ENCODE measurements at places on chromosomes 2 and 18. TPM values are rescaled to one million over a fixed set of nuclear protein-coding genes. Genes with fewer than 3 reads are reported as not detected.

The ONECUT2 gene
- total RNA-seq, result not detected

The RALBP1 gene
- total RNA-seq, result 105 TPM

The TLX2 gene
- total RNA-seq, result not detected

The ARHGEF33 gene
- total RNA-seq, result 0.04 TPM

The AMER3 gene
- total RNA-seq, result not detected

Measured in esophagus squamous epithelium (tissue), 5 donors.